ENCODE measurements at places on chromosomes 1 and 21. TPM values are rescaled to one million over a fixed set of nuclear protein-coding genes. Genes with fewer than 3 reads are reported as not detected.

DNA sequence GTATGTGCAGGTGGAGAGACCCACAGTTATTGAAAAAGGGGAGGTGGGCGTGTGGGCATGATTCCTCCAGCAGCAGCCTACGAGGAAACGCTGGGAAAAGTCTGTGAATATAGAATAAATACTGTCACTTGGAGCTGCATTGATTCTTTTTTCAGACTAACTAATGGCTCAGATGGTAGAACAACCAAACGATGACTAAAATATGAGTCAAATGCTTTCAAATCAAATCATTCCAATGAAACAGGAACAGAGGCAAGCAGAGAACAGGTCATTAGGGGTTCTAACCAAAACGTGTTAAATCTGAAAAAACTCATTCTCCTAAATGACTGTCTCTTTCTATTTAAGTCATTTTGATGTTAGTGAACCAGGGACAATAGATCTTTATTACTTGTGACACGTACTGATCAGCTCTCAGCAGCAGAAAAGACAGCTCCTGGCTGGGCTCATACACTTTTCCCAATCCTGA lies 35.1 kb upstream of the SEC16B start:
- 0 out of 2 replicates have a peak, but pooled peaks cover 3% of the 10 kb centered on the region for H3K4me1 ChIP-seq
- H3K27ac ChIP-seq = no peak overlapping the region
- no peaks in the 10 kb centered on the region for H3K27me3 ChIP-seq
- H3K36me3 ChIP-seq = no peaks in the 10 kb centered on the region

GRCh38 chr21:40018871-40019475 lies 151.7 kb downstream of the PCP4 start:
- no peak overlapping the region for H3K4me3 ChIP-seq
- H3K36me3 ChIP-seq = no peaks in the 10 kb centered on the region
- H3K27ac ChIP-seq = no peak overlapping the region
- no peaks in the 10 kb centered on the region for H3K27me3 ChIP-seq
- no peaks in the 10 kb centered on the region for H3K4me1 ChIP-seq

DNA sequence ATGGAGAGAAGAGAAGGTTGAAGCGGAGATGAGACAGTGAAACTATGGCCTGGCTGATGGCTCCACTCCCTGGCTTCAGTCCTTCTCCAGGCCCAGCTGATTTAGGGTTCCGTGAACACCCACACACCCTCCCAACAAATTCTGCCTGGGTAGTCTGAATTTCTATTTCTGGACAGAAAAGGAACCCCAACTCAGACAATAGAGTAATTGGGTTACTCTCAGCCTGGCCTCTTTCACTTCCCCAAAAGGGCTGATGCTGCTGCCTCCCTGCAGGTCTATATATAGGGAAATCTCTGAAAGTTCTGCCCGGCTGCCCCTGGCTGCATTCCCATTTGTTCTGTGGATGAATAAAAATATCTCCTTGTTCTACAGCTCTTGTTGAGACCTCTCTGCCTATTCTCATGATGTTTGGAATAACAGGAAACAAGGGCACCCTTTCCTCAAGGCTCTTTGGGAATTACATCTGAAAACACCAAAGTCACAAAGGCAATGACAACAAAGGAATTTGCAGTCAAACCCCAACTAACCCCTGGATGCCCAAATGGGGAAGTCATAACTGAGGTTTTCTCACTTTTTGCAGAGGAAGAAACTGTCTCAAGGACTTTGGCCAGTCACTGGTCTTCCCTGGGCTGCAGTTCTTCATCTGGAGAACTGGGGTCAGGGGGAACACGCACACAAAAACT lies 11.4 kb upstream of the ZSCAN20 start:
- 0 out of 2 replicates have a peak, but pooled peaks cover 3% of the 10 kb centered on the region for H3K27me3 ChIP-seq
- no peaks in the 10 kb centered on the region for H3K4me1 ChIP-seq
- DNase-seq = no peak
- H3K27ac ChIP-seq = no peak overlapping the region

- H3K27ac ChIP-seq = no peak overlapping the region
- no peaks in the 10 kb centered on the region for H3K36me3 ChIP-seq
- no peaks in the 10 kb centered on the region for H3K4me1 ChIP-seq
- H3K27me3 ChIP-seq = no peaks in the 10 kb centered on the region
- DNase-seq = no peak
Observed at GRCh38 chr1:97304366-97304765, 582.8 kb downstream of the PTBP2 start.

DNA sequence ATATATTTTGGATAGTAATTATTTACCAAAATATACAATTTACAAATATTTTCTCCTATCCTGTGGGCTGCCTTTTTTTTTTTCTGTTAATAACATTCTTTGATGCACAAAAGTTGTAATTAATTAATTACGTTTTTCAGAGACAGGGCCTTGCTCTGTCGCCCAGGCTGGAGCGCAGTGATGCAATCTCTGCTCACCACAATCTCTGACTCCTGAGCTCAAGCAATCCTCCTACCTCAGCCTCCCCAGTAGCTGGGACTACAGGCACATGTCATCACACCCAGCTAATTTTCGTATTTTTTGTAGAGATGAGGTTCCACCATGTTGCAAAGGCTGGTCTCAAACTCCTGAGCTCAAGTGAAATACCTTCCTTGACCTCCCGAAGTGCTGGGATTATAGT lies 21.3 kb upstream of the ZMYM4 start:
- H3K4me3 ChIP-seq = no peak overlapping the region
- no peak overlapping the region for H3K27ac ChIP-seq
- H3K27me3 ChIP-seq = no peaks in the 10 kb centered on the region
- DNase-seq = no peak
- H3K36me3 ChIP-seq = no peaks in the 10 kb centered on the region
- no peaks in the 10 kb centered on the region for H3K4me1 ChIP-seq

- no peak overlapping the region for H3K4me3 ChIP-seq
- H3K4me1 ChIP-seq = no peaks in the 10 kb centered on the region
- no peak for DNase-seq
- no peak overlapping the region for H3K27ac ChIP-seq
- no peaks in the 10 kb centered on the region for H3K27me3 ChIP-seq
Observed at GRCh38 chr1:231395998-231396390, 26.1 kb downstream of the EGLN1 start.

DNA sequence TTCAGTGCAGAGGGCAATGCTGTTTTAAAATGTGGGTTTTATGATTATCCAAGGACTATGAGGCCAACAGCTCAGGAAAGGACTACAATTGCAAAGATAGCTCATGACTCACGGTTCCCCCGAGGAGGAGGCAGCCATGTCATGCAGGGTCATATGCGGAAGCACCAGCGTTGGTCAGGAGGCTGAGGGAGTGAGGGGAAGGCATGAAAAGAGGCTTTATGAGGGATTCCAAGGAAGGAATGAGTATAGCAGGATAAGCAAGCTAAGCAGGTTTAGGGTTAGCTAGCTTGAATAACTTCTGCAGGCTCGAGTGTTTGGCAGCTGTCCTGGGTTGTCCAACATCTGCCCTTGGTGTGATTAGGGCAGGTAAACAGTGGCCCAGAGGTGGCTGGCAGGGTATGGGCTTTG lies 495.1 kb downstream of the SETD4 start:
- 0 out of 2 replicates have a peak, but pooled peaks cover 7% of the 10 kb centered on the region for H3K4me1 ChIP-seq
- no peaks in the 10 kb centered on the region for H3K36me3 ChIP-seq
- DNase-seq = no peak
- H3K27me3 ChIP-seq = no peaks in the 10 kb centered on the region
- H3K27ac ChIP-seq = no peak overlapping the region
- H3K4me3 ChIP-seq = no peak overlapping the region

TIMM17A gene
- 38.5 TPM for total RNA-seq

Data from GM23338 (cell line).